AG09309 (cell line): ENCODE measurements at places on chromosomes 6 and 20.

DNA sequence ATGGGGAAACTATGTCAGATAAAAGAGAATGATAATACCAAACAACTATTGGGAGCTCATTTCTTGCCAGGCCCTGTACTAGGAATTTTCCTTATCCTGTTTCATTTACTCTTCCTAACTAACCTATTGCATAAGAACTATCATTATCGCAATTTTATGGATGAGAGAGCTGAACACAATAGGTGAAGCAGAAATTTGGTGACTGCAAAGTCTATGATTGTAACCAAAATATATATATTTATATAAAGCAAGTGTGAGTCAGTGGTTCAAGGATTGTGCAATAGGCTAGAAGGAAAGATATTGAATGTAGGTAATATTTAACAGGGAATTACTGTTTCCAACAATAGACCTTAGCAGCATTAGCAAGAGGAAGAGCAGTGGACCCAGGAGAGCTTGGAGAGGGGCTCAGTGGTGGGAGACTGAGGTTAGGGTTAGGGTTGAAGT, 181.1 kb upstream of the TENT5A start:
- DNase-seq, result no peak

DNA sequence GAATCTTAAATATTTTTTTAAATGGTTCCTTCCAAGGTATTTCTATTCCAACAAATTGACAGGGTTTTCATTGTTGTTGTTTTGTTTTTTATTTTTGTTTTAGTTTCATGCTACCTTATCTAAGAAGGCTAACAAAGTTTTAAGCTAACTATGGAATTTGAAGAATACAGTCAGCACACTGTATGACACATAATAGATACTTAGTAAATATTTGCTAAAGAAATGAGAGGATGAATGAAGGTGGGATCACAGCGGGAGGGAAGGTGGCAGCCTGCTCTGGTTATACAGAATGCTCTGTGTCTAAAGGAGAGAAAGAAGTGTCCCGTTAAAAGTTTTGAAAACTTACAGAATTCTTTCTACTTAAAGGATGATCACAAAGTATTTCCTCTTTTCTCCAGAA, 43.7 kb upstream of the DST start:
- DNase-seq, result no peak

- DNase-seq, result no peak
Observed at GRCh38 chr6:79064635-79065034, 13.4 kb downstream of the PHIP start.

DNA sequence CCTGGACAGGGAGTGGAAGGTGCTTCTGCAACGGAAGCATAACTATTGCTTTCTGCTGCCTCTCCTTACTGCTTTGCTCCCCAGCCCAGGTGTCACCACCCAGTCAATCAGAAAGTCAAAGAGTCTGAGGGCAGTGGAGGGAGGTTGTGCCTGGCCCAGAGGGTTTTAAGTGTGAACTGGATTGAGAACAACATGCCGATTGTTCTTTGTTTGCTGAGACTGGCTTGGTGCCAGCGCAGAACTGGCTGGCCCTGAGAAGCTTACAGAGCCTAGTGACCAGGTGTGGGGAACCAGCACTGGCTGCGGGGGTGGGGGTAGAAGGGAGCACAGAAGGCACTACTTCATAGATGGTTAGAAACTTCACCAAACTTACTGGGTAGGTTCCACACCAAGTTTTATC, 31.1 kb upstream of the ENPP4 start:
- DNase-seq, result no peak

DNA sequence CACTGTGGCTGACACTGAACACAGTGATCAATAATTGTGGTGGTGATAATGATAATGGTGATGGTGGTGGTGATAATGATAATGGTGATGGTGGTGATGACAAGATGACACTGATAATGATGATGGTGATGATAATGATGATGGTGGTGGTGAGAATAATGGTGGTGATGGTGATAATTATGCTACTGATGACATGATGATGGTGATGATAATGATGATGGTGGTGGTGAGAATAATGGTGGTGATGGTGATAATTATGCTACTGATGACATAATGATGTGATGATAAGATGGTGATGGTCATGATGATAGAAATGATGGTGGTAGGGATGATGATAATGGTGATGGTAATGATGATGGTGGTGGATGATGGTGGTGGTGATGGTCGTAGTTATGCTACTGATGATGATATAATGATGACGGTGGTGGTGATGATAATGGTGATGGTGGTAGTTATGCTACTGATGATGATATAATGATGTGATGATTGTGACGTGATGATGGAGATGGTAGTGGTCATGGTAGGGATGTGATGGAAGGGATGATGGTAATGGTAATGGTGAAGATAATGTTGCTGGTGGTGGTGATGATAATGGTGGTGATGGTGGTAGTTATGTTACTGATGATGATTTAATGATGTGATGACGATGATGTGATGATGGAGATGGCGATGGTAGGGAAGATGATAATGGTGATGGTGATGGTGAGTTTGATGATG, 356.5 kb upstream of the CDH4 start:
- no peak for DNase-seq

DNA sequence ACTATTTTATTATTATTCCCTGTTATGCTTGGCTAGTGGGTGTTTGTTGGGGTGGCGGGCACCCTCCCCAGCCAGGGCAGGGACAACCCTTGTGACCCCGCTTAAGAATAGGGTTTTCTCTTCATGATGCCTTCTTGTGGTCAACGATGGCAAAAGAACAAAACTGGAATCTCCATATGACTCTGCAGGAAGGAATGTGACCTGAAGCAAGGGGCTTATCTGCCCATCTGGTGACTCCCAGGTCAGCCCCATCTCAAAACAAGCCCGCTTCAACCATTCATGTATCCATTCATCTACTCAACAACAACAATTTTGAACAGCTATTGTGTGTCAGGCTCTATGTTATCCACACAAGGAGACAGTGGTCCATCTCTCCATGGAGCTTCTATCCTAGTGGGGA, 30.9 kb upstream of the TGM6 start:
- DNase-seq, result no peak

DNA sequence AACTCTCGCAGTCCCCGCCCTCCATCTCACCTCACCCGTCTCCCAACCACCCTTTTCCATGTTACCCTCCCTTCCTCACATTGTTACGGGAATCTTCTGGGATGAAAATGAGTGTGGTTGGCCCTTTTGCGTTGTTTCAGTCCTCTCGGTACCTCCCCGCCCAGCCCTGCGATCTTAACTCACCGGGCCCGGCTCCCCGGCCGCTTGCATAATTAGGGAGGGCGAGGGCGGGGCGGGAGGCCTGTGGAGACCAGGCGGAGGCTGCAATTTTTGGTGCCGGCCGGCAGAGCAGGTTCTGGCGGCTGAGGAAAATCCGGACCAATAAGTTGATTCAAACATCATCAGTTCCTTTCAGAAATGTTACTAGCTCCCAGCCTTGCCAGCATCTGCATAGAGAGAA, 25.2 kb downstream of the TFAP2B start:
- DNase-seq, result no peak

- DNase-seq, result no peak
Observed at GRCh38 chr6:37202788-37203491, 33.0 kb downstream of the PIM1 start.

DNA sequence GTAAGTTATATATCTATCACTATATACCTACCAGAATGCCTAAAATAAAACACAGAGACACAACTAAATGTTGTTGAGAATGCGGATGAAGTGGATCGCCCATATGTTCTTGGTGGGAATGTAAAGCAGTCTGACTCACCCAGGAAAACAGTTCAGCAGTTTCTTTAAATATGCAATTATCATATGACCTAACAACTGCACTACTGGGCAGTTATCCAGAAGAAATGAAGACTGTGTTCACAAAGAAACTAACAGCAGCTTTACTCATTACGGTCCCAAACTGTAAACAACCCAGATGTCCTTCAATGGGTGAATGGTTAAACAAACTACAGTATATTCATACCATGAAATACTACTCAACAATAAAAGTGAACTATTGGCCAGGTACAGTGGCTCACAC, 14.3 kb upstream of the ZC3H12D start:
- no peak for DNase-seq

GRCh38 chr20:16407251-16408067, 165.8 kb downstream of the KIF16B start:
- no peak for DNase-seq

DNA sequence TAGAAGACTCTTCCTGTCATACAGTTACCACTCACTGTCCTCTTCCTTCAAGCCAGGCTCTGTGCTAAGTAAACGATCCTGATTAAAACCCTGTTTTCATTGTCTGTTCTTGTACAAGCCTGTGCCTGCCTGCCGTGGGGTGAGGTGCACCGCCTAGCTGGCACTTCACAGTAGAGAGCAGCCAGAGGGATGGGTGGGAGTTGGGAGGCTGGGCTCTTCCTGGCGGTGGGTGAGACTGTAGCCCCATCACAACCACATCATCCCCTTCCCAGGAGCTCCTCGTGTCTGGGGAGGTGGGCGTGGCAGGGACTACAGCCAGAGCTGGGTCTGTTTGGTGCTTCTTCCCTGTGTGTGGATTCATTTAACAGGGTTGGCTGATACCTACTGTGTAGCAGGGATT, 382.0 kb downstream of the TAF4 start:
- DNase-seq, result no peak

DNA sequence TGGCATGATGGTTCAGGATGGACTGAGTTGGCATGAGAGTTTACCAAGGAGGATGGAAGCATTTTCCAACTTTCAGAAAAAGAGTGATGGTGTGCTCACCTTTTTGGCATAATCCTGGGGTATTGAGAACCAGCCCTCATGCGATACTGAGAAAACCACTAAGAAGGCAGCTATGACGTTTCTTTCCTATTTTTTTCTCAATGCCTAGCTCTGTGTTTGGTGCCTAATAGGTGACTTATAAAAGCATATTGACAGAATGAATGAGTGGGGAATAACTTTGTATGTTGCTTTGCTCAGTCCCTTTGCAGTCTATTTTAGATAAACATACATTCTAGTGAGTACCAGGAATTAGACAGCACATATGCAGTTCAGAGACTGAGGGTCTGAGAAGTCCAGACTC, 816.3 kb downstream of the DHX35 start:
- no peak for DNase-seq

DNA sequence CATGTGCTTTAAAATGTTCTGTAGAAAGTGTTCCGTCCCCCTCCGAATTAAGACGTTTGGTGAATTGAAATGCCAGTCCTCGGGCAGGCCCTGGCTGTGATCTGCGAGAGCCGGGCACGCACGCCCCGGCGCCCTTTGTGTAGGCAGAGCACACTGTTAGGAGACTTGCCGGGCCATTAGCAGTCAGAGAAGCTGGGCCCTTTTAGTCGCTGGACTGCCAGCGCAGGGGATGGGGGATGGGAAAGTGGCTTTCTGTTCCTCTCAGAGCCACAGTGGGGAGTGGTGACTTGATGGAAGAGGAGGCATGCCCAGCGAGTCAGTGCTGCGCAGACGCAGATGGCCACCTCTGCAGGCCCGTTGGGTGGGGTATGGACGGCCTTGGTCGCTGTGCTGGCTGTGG, 2.2 kb downstream of the PPP1R3G start:
- DNase-seq, result no peak

DNA sequence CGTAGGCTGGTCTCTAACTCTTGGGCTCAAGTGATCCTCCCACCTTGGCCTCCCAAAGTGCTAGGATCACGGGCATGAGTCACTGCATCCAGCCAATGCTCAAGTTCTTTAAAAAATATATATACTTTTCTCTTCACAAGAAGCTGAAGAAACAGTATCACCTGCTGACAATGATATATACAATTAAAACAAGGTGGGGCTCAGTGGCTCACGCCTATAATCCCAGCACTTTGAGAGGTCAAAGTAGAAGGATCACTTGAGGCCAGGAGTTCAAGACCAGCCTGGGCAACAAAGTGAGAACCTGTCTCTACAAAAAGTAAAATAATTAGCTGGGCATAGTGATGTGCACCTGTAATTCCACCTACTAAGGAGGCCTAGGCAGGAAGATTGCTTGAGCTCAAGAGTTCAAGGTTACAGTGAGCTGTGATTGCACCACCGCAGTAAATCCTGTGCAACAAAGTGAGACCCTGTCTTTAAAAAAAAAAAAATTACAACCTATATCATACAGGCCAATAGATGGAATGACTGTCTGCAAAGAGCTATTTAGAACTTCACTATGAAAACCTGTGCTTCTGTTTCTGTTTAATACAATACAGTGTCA, 36.4 kb downstream of the MBOAT1 start:
- no peak for DNase-seq

DNA sequence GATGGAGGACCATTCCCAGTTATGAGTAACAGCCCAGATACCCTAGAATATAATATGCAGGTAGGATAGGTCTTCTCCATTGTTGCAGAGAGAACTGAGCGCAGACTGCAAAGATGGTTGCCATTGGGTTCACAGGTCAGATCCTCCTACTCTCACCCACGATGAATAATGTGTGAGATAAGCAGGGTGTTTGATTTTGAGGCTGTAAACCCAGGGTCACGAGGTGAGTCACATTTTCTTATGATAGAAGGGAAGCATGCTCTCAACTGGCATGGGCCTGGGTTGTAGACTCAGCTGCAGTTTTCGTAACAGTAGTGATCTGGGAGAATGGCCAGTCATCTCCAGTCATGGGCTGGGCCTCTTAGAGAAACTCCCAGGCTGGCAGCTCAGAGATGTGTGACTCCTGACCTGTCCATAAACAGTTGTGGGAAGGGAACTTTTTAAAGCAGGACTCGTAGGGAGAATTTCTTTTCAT, 74.2 kb downstream of the CD164 start:
- DNase-seq, result peak; percentile 42

DNA sequence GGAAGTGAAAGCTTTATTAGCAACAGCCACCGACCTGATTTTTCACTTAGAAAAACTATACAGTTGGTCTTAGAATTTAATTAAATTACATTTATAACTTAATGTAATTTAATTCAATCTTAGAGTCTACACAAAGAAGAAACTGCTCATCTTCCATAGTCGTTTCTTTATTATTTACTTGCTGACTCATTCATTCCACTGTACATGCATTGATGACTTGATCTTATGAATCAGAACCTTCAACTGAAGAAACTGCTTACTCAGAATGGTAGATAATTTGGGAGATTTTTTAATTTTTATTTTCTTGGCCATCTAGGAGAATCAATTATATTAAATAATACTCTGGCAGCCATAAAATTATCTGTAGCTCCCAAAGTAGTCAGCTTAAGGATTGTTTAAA, 1021.6 kb upstream of the FLRT3 start:
- DNase-seq, result no peak

DNA sequence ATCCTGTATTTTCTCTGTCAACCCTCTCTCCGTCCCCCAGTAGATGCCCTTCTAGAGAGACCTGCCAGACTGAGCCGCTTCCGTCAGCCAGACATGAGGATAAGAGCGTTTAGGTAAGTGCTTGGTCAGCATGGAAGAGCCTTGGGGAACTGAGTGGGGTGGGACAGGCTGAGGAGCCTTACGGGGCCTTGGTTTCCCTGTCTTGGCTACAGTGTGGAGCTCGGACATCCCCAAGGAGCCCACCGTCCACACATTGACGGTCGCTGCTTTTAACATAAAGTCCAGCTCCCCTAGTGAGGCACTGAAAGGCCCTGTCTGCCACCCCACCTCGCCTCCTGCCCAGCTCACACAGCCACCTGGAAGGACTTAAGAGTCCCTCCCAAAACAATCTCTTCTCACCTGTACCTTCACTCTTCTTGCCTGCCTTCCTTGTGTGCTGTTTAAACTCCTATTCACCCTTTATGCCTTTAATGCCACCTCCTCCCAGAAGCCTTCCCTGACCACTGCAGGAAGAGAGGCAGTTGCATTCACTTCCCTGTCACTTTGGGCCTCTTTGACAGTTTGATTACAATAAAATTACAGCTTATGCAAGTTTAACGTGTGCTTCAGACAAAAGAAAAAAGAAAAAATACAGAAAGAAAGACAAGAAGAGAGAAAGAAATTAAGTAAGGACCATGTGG, 42.3 kb downstream of the PDYN start:
- DNase-seq, result no peak

- DNase-seq, result no peak
Observed at GRCh38 chr6:142773859-142774648, 170.9 kb downstream of the HIVEP2 start.
